ENCODE measurements at places on chromosomes 16 and 17. TPM values are rescaled to one million over a fixed set of nuclear protein-coding genes. Genes with fewer than 3 reads are reported as not detected.
A peak's percentile ranks its signal among the peaks of the same experiment; 100 is the strongest.

- no peaks in the 10 kb centered on the region for H3K27me3 ChIP-seq
- peaks cover 14% of the 10 kb centered on the region for H3K4me1 ChIP-seq
- peaks cover 9% of the 10 kb centered on the region for H3K36me3 ChIP-seq
- peak within 1 kb of the TSS; percentile 51 for H3K27ac ChIP-seq
- peak within 1 kb of the TSS; percentile 66 for H3K4me3 ChIP-seq
These were observed at the start of gene TLCD3A for GRCh38 chr17:732067-732901. Gene TLCD3A, plus strand, starts transcription at chr17:732596. Its CDS starts 52 bp downstream, at chr17:732648.

GRCh38 chr17:61662186-61662585 is 71.2 kb upstream of the NACA2 start:
- no peaks in the 10 kb centered on the region for H3K27me3 ChIP-seq
- H3K27ac ChIP-seq = no peak overlapping the region
- no peaks in the 10 kb centered on the region for H3K36me3 ChIP-seq
- H3K4me1 ChIP-seq = no peaks in the 10 kb centered on the region
- no peak overlapping the region for H3K4me3 ChIP-seq

- no peak overlapping the region for H3K27ac ChIP-seq
- H3K27me3 ChIP-seq = no peaks in the 10 kb centered on the region
- no peaks in the 10 kb centered on the region for H3K36me3 ChIP-seq
These were observed 42.1 kb downstream of the ITGAM start for GRCh38 chr16:31301708-31302400.

GRCh38 chr16:54360681-54361080 is 74.1 kb upstream of the IRX3 start:
- no peak overlapping the region for H3K4me3 ChIP-seq
- no peak overlapping the region for H3K27ac ChIP-seq
- H3K4me1 ChIP-seq = peaks cover 3% of the 10 kb centered on the region
- H3K36me3 ChIP-seq = no peaks in the 10 kb centered on the region
- peaks cover 6% of the 10 kb centered on the region for H3K27me3 ChIP-seq

GRCh38 chr17:7203391-7203790 is 16.2 kb downstream of the DLG4 start:
- no peak overlapping the region for H3K4me3 ChIP-seq
- DNase-seq = no peak
- H3K27me3 ChIP-seq = no peaks in the 10 kb centered on the region
- H3K4me1 ChIP-seq = peaks cover 36% of the 10 kb centered on the region
- no peak overlapping the region for H3K27ac ChIP-seq
- peaks cover 18% of the 10 kb centered on the region for H3K36me3 ChIP-seq

GRCh38 chr16:81481207-81481821 is 36.7 kb downstream of the CMIP start:
- H3K4me1 ChIP-seq = peaks cover 41% of the 10 kb centered on the region
- peak; percentile 77 for DNase-seq
- peak overlapping the region; percentile 20 for H3K27ac ChIP-seq

The ABCC3 gene
- 0.27 TPM for total RNA-seq

The LONP2 gene
- 47.6 TPM for total RNA-seq

The CCL7 gene
- not detected for total RNA-seq

The KRTAP1-4 gene
- total RNA-seq = not detected

The HLF gene
- total RNA-seq = 5.9 TPM
